ENCODE measurements at places on chromosomes 2 and 18. TPM values are rescaled to one million over a fixed set of nuclear protein-coding genes. Genes with fewer than 3 reads are reported as not detected.

DNA sequence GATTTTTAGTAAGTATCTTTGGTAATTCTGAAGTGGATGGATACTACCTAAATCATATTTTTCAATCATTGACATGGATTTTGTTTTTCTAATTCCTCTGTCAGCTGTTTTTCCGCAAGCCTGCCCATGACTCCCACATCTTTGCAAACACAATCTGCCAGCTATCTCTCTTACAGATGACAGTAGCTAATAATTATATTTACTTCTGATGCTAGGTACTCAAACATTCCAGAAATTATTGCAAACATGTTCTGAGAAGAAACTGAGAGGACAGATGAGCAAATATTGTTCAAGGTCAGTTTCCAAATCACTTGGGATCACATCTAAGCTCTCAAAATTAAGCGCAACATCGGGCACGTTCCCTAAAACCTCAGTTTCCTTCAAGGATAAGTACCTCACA is 270.0 kb upstream of the CDH19 start:
- DNase-seq = no peak

DNA sequence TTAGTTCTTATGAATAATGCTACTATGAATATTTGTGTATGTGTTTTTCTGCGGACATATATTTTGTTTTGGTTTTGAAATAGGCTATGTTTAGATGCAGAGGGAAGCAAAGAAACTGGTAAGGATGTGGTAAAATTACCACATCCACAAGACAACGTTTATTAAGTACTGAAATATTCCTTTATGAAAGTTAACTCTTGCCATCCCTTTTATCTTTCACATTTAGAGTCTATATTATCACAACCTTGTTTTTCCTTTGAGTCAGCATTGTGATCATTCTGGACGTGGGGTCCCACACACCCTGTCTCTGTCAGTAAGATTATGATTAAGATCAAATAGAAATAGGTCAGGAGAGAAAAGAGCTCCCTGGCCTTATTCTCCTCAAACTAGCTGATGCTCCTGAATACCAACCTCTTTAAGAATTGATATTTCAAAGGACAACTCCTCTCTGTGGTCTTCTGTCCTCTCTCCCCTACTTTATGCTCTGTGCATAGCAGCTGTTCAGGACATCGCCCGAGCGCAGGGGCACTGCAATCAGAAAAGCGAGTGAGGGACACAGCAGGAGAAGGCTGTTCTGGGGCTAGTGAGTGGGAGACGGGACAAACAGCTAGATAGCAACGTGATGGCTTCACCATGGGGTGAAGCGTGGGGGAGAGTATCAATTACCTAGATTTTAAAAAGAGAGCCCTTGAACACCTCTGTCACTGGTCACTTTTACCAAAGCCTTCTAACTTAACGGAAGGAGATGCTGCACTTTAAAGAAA is 12.2 kb downstream of the METAP1D start:
- DNase-seq = no peak

DNA sequence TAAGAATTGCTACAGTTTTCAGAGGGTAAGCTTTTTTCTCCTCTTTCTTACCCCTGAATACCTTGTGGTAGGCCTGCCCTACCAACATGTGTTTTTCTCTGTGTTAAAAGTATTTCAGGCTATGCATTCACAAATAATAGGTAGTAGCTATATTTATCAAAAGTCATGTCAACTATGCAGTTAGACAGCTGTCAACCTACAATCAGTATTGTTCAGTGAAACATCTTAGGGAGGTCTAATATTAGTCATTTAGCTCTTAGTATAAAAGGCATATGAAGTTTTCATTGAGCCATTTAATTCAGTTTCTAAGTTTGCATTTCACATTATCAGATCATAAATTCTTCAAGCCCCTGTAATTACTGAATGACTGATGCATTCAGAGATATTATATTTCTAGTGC is 36.7 kb downstream of the XIRP2 start:
- no peak for DNase-seq

- no peak for DNase-seq
Observed at GRCh38 chr2:219962801-219963200, 335.4 kb downstream of the SLC4A3 start.

GRCh38 chr2:173851141-173851641 is 114.0 kb downstream of the SP3 start:
- no peak for DNase-seq

DNA sequence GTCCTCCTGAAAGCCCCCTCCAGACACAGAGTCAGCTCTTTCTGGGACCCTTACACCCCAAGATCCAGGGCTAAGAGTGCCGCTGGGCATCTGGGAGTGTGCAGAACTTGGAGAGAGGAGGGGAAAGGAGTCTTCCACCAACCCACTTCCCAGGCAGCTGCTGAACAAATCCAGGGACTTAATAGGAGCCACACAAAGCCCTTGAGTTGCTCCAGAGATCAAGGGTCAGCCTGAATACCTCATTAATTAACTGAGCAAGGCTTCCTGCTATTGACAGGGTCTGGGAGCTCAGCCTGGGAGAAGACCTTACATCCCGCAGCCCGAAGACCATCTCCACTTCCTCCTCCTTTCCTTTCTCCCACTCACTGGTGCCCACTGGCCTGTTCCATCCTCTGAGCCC is 108.3 kb downstream of the CELF4 start:
- DNase-seq = no peak

- DNase-seq = no peak
Observed at GRCh38 chr2:182015334-182016109, 29.9 kb downstream of the PPP1R1C start.

The ZNF513 gene
- total RNA-seq = 22.5 TPM

The ZNF521 gene
- total RNA-seq = 30.2 TPM

The ANO7 gene
- total RNA-seq = 1.6 TPM

The EPAS1 gene
- total RNA-seq = 92.5 TPM

The CNTNAP5 gene
- not detected for total RNA-seq

Data from breast epithelium (tissue), 4 donors.